ENCODE measurements at places on chromosomes 7 and 10.

GRCh38 chr7:141884539-141885225 is 31.5 kb upstream of the OR9A4 start:
- DNase-seq, result no peak

GRCh38 chr10:49135575-49136313 is 1.9 kb upstream of the FAM170B start:
- no peak for DNase-seq

DNA sequence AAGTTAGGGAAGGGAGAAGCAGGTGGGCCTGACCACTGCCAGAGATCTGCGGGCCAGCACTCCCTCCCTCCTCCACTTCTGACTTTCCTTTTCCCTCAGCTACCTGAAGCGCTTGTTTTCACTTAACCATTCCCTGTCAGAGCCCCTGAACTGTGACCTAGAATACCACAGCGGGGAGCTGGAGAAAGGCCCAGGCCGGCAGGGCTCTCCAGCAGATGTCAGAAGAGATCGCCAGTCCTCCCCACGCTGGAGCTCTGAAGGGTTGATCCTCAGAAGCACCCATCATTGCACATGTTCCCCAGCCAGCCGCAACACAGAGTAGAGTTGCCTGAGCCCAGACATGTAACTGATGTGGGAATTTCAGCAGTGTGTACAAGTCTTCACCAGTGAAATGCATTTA is 44.4 kb upstream of the GAD2 start:
- DNase-seq, result no peak

DNA sequence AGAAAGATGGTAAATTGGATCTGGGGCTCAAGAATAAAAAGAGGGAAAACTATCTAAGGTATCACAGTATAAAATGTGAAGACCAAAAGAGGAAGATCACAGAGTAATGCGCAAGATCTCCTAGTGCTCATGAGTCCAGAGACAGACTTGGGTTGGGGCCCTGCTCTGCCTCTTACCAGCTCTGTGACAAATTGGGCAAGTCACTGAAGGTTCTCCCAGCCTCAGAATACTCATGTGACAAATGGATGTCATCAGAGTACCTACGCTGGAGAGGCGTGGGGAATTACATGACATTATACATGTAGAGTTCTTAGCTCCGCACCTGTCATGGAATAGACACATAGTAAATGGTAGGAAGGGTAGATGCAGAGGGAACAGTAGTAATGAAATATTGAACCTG is 124.4 kb downstream of the DOCK4 start:
- no peak for DNase-seq

DNA sequence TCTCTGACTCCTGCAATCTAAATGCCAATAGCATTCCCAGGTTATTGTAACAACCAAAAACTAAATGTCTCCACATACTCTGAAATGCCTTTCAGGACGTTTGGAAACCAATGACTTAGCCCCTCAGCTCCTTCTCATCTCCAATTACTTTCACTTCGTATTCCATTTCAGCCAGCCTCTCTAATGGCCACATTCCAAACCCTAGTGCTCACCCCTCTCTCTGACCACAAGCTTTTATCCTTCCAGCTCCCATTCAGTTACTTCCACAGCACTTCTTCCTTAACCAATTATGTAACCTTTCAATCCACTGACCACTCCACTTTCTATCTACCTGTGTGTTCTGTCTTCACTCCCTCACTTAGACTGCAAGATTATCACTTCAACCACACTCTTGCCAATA is 4.3 kb downstream of the NOC3L start:
- DNase-seq, result no peak

GRCh38 chr7:148318102-148318811 is 272.3 kb upstream of the C7orf33 start:
- DNase-seq, result no peak
